Activated T-helper 1 cell treated with anti-CD3 and anti-CD28 coated beads, Interleukin-2, amount 50 U/mL, for 16 hours (primary cell): ENCODE measurements at places on chromosomes 3 and 15.

GRCh38 chr3:134068429-134068828, 38.7 kb upstream of the SLCO2A1 start:
- no peak for DNase-seq

GRCh38 chr3:106345353-106346027, 476.7 kb upstream of the CBLB start:
- DNase-seq = no peak

DNA sequence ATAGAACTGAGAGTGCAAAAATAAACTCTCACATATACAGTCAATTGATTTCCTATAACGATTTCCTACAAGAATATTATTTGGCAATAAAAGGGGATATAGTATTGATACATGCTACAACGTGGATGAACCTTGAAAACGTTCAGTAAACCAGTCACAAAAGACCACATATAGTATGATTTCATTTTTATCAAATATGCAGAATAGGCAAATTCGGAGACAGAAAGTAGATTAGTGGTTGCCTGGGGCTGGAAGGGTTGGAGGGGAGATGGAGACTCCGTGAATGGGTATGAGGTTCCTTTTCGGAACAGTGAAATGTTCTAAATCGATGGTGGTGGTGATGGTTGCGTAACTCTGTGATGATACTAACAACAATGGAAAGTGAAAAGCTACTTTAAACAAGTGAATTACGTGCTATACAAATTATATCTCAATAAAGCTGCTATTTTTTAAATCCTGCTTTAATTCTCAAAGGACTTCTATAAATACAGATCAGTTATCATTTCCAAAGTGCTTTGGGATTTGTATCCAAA, 6.0 kb downstream of the APOD start:
- DNase-seq = no peak

- no peak for DNase-seq
These were observed 1105.4 kb downstream of the TUSC7 start for GRCh38 chr3:117814975-117815374.

DNA sequence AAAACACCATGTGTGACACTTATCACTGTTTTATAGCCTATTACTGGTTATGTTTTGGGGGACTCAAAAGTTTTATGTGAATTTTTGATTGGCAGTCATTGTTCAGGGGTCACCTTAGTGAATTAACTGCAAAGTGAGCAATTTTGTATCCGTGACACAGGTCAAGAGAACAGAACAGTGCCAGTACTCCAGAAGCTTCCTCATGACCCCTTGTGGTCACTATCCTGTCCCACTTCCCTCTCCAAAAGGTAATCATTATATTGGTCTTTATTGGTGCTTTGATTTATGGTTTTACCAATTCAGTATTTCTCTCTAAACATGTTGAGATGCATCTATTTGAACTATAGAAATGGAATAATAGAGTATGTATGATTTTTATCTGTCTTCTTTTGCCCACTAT, 107.1 kb downstream of the STT3B start:
- no peak for DNase-seq

DNA sequence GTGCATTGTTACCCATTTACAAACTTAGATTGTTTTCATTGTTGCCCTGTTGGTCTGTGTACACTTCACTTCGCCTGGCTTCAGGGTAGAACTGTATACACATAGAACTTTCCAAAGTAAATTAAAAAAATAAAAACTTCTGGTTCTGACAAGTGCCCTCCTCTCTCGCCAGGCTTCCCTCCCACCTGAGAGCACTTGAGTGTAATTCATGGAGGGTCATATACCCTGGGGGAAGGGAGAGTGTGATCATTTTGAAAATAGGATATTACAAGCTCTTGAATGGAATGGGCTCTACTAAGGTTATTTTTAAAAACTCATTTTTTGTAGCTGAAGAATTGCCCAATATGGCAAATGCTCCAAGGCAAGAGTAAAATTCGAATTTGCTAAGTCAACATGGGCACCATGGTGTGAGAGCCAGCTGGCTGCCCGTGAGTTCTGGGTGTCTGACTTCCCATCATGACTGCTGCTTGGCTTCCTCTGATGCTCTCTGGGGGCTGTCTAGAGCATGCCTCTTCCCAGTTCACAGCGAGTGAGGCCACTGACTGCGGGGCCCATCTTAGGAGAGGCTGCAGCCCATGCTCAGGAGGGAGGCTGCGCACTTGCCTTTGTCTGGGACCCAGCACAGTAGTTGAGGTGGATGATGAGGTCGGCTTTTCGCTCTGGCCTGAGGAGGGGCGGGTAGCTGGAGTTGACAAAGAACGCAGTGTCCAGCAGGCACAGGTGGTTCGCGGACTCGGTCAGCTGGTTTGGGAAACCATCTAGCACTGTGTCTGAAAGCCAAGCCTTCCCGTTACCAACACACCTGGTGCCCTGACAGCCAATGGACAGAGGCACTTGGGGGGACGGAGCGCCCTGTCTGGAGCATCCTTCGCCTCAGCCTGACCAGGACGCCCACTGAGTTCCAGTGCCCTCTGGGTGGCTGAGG, 13.1 kb upstream of the EHD4 start:
- DNase-seq = no peak

DNA sequence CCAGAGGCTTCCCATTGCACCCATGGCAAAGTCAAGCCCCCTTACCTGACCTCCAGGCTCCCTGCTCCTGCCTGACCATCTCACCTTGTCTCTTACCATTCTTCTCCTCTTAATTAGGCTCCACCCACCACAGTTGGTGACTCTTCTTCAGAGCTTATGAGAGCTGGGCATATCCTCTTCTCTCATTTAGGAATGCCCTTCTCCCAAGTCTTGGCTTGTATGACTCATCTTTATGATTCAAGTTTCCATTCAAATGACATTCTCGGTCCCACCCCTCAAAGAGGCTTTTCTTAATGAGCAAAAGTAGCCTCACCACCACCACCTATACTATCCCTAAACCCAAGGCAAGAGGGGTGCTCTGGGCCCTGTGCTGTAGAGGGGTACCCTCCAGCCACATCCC, 55.3 kb upstream of the NUDT16 start:
- no peak for DNase-seq

- no peak for DNase-seq
These were observed 42.3 kb downstream of the SNX4 start for GRCh38 chr3:125477701-125478100.

DNA sequence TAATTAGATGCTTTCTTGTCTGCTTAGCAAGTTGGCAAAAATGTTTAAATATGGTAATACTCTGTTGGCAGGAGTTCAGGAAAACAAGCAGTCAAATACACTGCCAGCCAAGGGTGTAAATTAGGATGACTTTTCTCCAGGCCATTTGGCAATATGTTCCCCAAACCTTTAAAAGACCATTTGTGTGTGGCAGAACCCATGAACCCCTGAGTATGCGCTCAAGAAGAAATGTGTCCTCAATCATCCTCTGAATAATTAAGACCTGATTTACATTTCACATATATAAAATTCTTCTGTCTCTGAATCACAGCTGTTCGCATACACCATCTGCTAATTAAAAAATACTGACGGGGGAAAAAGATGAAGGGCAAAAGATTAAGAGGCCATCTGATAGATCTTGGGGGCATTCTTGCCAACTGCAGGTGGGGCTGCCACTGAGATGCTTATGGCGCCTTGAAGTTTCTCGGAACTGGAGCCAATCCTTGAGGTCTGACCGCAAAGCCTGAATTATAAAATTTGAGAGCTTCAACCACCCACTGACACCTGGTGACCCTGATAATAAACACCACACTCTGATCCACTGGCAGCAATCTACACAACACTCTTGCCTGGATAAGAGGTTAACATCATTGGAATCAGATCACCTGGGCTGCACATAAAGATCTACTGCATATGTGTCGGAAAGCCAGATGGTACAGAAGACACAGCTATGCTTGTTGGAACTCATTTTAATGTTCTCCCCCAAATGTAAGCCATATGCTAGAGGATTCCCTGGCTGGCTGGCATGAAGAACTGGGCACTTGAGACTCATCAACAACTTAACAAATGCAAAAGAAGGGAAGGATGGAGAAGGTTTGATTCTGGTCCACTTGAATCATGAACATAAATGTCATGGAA, 190.6 kb downstream of the OSBPL10 start:
- no peak for DNase-seq

- no peak for DNase-seq
These were observed 23.8 kb downstream of the EPM2AIP1 start for GRCh38 chr3:36969085-36969484.

DNA sequence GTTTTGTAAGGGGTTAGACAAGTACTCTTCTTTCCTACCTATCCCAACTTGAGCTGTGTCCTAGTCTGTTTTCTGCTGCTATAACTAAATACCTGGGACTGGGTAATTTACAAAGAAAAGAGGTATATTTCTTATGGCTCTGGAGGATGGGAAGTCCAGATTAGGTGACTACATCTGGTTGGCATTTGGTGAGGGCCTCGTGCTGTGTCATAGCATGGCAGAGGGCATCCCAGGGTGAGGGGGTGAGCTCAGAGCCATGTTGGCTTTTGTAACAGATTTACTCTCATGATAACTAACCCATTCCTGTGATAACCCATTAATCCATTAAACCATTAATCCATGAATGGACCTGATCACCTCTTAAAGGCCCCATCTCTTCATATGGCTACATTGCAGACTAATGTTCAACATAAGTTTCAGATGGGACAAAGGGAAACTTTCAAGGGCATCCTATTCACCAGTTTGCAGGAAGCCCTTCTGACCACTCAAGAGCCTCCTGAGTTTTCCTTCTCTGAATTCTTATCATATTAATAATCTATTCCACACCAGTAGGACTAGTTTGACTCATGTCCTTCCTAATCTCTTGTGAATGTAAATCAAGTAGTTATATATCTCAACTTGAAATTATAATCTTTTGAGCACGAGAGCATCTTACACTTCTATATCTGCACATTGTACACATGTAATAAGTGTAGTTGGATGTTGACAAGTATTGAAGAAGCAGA, 185.7 kb upstream of the ZPLD1 start:
- DNase-seq = no peak
